ENCODE measurements at places on chromosomes 4 and X.

DNA sequence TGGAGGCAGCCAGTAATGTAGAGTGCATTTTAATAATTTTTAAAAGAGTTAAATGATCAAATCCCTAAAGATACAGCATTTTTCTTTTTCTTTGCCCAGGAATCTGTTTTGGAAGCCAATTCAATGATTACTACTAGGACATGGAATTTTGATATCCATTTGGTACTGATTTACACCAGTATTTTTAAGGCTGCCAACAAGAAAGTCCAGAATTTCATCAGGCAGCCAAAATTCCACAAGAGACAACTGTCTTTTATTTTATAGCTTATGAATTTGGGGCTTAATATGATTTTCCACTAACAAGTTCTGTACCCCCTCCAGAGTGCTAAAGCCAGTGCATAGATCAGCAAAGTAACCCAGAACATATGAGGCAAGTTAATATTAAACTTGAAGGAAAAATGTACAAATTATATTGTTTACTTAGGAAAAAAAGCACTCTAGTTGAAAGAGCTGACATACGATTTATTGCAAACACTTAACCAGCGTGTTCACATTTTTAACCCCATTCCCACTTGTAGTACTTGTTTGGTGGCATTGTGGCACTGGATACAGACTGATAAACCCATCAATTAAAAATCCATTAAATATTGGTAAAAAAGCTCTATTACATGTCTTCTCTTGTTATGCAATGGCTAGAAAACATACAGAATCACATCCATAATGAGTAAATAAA, 259.7 kb downstream of the DCHS2 start:
- no peak for DNase-seq

DNA sequence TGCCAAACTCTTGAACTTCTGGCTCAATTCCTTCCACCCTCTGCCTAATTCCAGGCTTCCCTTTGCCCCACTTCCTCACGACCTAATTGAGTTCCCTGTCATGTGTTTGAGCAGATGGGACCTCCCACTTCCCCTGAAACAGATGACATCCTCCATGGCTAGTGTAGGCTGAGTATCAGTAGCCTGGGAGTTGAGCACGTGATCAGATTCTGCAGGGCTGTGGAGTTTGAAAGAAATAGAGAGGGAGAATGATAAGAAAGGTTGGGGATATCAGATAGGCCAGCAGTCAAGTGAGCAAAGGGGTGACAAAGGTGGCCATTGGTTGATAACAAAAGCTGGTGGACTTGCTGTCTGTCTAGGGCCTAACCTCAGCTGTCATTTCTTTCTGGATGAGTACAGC, 18.8 kb upstream of the NWD2 start:
- DNase-seq = no peak

DNA sequence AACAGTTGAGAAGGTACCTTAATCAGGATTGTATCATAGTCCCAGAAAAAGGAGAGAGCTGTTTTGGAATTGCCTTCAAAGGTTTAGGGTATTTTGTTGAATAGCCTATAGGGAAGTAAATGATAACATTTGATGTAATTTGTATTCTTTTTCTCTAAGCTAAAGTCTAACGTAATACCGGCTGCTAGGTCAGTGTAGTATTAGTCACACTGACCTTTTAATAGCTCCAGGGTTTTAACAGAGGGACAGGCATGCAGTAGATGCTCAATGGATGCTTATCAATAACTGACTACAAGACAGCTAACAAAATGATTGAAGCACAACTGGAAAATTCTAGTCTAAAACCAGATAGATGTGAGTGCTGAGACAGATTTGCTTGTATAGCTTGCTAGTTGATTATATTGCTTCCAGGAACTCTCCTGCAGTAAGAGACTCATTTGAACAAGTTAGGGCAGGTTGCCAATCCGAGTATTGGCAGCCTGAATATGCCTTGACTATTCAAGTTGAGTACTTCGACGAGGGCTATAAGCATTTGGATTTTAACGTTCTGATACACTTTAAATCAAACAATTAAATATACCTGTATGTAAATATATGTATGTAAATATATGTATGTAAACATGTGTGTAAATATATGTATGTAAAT, 16.5 kb upstream of the PNPLA4 start:
- DNase-seq = no peak

DNA sequence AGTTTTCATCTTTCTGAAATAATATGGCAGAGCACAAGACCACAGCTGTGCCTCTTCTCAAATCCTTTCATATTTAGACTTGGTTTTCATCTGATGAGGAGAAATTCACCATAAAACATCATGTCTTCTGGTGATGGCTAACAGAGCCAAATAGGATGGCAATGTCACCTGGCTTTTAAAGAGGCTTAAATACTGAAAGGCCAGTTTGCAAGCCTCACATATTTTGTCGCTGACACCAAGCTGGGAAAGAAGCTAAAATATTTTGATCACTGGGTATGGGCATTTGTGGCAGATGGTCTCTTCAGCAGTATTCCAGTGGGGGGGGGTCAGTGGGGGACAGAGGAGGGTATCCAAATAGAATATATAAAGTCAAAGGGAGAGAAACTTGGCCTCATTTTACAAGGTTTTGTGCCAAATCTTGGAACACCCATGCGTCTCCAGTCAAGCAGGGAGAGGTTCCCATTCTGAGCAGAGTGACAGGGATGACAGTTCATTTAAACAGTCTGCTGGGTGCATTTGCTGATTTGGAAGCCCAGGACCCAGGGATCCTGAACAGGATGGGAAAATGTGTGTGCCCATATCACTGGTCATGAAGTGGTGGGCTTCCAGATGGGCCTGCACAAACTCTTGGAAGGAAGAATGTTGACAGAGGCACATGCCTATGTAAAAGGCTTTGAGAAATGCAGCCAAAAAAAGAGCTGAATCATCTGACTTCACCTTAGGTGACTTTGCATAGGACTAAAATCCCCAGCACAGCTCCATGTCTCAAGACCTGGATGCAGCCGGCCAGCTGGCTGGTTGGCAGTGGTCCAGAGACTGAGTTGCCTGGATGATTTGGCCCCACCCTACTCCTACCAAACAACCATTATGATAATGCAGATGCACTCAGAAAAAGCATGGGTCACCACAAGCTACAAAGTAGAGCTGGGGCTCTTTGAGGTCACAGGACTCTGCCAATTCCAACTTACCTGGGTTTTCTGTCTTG, 484.4 kb upstream of the NR3C2 start:
- peak; percentile 22 for DNase-seq

DNA sequence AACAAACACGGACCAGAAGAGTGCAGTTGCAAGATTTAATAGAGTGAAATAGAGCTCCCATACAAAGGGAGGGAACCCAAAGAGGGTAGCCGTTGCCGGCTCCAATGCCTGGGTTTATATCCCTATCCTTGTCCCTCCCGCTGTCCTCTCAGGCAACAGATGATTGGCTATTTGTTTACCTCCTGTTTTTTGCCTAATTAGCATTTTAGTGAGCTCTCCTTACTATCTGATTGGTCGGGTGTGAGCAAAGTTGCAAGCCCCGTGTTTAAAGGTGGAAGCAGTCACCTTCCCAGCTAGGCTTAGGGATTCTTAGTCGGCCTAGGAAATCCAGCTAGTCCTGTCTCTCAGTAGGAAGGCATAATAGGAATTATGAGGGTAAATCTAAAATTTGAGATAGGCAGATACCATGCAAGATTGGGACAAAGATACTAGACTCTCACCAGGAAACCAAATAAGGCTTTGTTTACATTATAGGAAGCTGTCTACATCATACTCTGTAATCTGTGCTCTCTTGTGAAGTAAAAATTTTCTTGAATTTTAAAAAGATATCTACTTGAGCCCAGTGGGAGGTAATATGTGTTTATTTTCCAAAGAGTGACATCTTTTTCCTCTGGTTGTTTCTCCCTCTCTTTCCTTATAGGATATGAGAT, 65.9 kb downstream of the ATP10D start:
- no peak for DNase-seq

DNA sequence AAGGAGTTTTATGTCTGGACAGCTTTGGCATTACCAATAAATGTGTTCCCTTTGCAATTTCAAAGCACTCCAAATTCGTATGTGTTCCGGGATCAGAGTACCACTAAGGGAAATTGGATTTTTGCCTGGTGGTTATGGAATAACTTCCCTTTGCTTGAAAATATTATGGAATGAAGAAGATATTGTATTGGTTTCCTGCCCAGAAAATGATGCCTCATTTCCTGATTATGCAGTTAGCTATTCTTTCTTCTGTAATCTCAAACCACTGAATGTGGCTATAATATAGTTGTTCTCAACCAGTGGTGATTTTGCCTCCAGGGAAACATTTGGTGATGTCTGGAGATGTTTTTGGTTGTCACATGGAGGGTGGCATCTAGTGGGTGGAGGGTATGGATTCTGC, 142.9 kb downstream of the PCDH7 start:
- DNase-seq = no peak

DNA sequence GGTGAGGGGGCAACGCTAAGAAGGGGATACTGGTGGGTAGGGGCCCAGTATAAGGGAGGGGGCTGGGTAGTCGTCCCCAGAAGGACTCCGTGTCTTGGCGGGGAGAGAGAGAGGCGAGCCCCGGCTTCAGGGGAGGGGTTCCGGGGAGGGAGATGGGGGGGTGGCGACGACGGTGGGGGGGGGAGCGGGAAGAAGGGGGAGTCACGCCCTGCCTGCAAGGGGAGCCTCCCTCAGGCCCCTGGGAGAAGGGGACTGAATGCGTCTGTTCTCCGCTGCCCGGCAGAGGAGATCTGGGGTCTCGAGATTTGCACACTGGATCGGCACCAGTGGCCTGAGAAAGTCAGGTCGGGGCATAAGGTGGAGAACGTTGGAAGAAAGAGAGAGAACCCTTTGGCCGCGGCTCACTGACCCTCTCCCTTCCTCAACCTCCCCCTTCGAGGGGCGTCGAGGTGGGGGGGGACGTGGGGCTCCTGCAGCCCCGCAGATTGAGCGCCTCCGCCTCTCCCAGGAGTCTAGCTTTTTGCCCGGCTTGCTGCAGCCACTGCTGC, 609 bp upstream of the BCORL1 start:
- no peak for DNase-seq

GRCh38 chrX:123975180-123975579, 13.7 kb downstream of the STAG2 start:
- peak; percentile 18 for DNase-seq

DNA sequence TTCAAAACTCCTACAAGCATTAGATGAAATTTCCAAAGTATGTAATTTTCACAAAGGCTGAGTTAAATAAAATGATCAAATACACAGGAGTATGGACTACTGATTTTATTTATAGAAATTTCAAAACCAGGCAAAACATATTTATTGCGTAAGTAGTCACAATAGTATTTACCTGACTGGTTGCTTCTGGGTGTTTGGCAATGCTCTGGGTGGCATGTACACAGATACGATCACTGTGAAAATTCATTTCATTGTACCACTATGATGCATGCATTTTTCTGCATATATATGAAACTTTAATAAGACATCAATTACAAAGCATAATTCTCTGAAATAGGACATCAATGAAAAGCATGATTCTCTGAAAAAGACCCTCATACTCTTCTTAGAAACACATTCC, 384.2 kb downstream of the TLL1 start:
- DNase-seq = no peak

DNA sequence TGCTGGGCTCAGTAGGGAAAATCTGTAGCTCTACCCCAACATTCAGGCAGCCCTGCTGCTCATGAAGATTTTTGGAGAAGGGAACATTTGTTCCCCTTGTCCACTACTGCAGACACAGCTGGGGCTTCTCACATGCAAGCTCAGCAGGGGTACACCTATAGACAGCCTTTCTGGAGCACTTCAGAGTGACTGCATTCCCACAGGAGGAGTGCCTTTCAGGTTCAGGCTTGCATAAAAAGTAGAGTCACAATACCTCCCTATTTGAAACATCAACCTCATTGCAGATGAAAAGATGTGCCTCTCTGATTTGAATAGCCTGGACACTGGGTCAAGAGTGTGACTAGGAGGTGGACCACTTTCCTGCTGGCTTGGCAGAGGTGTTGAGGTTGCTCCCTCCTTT, 53.3 kb upstream of the NAP1L2 start:
- DNase-seq = no peak

GRCh38 chr4:31917334-31917733, 1197.2 kb downstream of the PCDH7 start:
- no peak for DNase-seq

DNA sequence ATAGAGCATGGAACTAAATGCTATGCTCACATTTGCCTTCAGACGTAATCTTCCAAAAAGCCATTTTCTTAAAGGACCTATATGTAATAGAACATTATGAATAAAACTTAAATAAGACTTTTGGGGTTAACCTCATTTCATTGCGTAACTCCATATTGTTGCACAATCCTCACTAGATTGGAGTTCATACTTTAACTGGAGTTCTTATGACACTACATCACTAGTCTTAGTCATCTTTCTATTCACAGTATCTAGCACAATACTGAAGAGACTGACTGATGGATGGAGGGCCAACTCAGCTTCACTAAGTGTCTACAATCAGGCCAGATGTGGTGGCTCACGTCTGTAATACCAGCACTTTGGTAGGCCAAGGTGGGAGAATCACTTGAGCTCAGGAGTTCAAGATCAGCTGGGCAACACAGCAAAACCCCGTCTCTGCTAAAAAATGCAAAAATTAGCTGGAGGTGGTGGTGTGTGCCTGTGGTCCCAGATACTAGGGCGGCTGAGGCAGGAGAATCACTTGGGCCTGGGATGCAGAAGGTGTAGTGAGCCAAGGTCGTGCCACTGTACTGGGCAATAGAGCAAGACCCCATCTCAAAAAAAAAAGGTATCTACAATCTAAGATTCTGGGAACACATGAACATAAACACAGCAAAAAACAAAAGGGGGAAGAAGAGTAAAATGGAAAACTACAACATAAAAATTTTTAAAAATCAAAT, 80.8 kb upstream of the MAB21L2 start:
- DNase-seq = peak; percentile 27

GRCh38 chr4:154039435-154040343, 250.8 kb upstream of the SFRP2 start:
- DNase-seq = no peak

- DNase-seq = no peak
Observed at GRCh38 chr4:40844261-40844660, 94.5 kb downstream of the NSUN7 start.

DNA sequence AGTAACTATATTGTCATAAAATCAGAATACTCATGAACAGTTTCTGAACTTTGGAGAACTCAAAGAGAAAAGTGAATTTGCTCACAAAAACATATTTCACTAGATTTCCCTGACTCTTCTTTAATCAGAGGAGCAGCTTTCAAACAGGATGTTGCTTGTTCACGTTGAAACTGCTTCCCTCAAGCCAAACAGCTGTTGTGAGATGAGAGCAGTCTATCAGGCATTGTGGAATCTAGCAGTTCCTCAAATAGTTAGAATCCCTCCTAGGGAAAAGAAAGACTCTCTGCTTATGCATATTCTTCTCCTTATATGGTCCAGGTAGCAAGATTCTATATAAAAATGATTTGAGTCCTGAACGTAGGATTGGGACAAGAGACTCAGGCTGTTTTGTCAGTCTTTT, 1012.1 kb downstream of the FAM133A start:
- DNase-seq = no peak

GRCh38 chr4:7771056-7771455, 168.6 kb downstream of the AFAP1 start:
- DNase-seq = no peak

DNA sequence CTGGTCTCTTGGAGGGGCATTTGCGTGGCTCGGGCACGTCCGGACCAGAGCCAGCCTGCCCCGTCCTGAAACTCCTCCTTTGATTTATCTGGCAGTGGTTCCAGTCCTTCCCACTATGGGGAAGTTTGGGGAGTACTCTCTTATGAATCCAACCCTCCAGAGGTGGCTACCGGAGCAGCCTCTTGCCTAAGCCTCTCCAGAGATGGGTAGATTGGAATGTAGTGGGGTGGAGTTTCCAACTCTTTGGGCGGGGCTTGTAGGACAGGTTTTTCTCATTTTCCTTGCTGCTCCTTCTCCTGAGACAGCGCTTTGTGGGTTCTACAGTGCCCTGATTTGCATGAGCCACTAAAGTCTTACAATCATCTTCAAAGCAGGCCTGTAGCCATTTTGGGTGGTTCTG, 60.1 kb upstream of the XAGE1B start:
- no peak for DNase-seq

Measured in AG08396 (cell line).